Activated CD4-positive, CD25-positive, alpha-beta regulatory T cell treated with anti-CD3 and anti-CD28 coated beads, Interleukin-2, amount 50 U/mL, for 24 hours (primary cell): ENCODE measurements at places on chromosomes 12 and 14.

- ATAC-seq, result no peak
Observed at GRCh38 chr12:38149395-38150073, 167.0 kb upstream of the ALG10B start.

- ATAC-seq, result no peak
Observed at GRCh38 chr14:100007254-100007653, 58.0 kb upstream of the EVL start.

- ATAC-seq, result peak; percentile 98
Observed at GRCh38 chr14:67487937-67488893, at the start of gene TMEM229B. Gene TMEM229B (minus strand): TSS chr14:67488721. CDS start chr14:67473923, 14,798 bp downstream.

- ATAC-seq, result no peak
Observed at GRCh38 chr14:105309371-105309770, 5.2 kb upstream of the PACS2 start.

DNA sequence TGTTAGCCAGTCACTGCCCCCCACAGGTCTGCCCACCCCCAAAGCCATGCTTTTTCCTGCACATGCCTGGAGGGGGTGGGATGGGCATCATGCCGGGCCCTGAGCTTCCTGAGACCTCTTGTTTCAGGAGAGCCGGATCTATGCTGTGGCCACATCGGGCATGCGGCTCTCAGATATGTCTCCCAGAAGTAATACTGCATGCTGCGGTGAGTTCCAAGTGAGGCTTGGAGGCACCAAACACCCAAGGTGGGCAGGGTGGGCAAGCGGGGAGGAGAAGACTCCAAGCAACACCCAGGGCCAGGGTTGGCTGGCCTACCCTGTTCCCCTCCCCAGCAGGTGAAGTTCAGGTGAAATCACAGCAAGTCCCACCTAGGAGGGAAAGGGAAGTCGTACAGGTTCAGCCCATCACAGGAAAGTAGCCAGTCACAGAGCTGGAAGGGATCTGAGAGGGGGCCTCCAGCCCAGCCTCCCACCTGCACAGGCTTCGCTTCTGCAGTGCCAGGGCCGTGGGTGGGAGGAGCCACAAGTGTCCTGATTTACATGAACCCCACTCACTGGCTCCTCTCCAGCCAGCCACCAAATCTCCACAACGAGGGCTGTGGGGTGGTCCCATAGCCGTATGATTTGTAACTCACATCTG, 30.9 kb downstream of the PIGH start:
- no peak for ATAC-seq

DNA sequence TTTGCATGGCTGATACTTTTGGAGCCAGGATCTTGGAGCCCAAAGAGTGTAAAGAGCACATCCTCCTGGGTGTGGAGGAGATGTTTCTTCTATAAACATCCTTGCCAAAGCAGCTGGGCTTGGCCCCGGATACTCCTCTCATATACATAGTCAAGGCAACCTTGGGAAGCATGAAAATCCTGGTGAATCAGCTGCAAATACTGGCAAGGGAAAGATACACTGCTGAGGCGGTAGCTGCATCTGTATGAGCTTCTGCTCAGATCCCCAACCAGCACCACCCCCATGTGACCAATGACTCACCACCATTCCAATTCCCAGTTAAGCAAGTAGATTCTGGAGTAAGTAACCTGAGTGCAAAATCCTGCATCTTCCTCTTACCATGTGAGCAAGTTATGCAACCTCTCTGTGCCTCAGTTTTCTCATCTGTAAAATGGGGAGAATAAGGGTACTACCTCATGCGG, 567.4 kb downstream of the MED13L start:
- no peak for ATAC-seq

- ATAC-seq, result no peak
Observed at GRCh38 chr14:98370352-98370751, 901.6 kb downstream of the BCL11B start.

DNA sequence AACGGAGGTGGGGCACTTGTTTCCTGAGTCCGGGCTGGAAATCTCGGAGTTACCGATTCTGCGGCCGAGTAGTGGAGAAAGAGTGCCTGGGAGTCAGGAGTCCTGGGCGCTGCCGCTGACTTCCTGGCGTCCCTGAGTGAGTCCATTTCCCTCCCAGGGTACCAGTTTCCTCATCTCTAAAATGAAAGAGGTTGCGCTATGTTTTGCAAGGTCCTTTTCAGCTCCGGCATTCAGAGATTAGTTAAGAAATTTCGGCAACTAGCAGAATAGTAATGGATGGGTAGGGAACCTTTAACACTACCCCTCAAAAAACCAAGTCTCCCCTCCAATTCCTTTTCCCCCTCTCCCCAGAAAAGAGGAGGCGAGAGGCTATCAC, 724 bp downstream of the BLOC1S1 start:
- no peak for ATAC-seq

- no peak for ATAC-seq
Observed at GRCh38 chr12:93705237-93705636, 28.1 kb downstream of the CRADD start.

GRCh38 chr14:28766469-28766955, at the start of gene FOXG1:
Gene FOXG1 (plus strand): TSS chr14:28766787. CDS start chr14:28767280, 493 bp downstream.
- ATAC-seq, result no peak

DNA sequence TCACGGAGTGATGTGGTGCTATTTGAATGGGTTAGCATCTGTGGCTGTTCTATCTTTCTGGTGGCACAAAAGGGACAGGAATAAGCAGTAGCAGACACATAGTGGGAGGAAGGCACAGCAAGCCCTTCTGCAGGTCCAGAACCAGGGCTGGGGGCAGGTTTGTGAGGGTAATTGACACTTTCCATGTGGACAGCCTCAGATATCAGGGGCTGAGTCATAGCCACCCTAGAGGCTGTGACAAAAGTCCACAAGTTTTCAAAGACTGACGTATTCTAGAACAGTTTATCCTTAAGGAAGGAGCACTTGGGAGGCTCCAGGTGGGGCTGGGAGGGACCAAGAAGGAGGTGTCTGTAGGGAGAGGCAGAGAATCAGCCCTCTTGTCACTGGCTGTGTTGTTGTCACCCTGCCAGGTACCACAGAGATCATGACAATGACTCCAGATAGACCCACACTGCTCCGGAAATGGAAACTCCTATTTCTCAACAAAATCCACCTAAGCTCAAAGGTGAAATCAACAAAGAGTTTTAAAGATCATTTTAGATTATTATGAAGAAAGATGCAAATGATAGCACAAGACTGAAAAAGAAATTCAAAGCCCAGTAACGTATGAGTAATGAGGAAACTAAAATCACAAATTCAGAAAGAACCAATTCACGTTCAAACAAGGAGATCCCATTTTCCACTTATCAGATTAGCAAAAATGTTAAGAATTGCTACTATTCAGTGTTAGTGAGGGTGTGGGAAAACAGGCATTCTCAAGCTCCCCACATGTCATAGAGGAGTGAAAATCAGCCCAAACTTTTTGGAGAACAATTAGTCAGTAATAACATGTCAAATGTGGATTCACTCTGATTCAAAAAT, 48.3 kb downstream of the NFKBIA start:
- ATAC-seq, result peak; percentile 87

- no peak for ATAC-seq
Observed at GRCh38 chr12:42019746-42020145, 124.9 kb downstream of the GXYLT1 start.

DNA sequence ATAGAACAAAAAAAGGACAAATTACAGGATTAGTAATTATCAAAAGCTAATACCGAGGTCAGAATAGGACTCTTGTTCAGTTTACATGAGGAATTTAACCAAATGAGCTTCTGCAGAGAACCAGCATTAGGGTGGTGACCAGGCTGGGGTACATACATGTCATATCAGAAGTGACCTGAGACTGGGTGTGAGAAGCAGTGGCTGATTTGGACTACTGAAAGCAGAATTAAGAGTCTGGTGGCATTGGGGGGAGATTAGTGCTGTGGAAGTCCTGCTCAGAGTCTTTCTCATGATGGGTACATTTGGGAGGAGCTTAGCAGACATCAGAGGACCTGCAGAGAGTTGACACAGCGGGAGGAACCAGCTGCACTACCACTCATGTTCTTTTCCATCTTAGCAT, 21.7 kb downstream of the TRAF3 start:
- ATAC-seq, result no peak

DNA sequence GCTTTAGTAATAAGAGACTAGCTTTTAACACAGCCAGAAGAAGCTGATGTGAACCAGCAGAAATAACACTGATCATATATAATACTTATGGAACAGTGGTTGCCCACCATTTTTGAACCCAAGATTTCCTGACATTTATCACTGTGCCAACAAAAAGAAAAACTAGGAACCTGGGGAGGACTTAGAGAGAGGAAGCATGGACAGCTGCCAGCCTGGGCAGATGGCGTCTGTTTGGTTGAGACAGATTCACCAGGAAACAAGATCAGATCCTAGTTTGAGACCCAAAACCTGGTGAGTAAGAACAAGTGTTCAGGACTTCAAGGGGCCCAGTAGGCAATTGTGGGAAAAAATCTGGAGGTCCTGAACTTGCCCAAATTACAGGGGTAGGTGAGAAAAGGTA, 95.3 kb downstream of the BICD1 start:
- ATAC-seq, result no peak

DNA sequence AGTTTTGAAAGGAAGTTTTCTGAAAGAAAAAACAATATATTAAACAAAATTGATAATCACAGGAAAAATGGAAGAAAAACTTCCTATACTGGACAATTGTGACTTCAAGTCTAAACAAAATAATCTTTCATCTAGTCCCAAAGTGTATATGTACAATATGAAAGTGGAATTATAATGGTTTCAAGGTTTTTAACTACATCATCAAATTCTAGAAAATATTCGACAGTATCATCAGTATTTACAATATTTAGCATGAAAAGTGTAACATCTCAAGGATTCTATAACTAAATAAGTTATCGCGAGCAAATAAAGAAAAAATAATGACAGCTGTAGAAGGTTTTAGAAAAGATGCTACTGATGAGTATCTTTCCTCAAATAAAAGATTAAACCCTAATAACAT, 310.9 kb upstream of the LRFN5 start:
- ATAC-seq, result no peak

DNA sequence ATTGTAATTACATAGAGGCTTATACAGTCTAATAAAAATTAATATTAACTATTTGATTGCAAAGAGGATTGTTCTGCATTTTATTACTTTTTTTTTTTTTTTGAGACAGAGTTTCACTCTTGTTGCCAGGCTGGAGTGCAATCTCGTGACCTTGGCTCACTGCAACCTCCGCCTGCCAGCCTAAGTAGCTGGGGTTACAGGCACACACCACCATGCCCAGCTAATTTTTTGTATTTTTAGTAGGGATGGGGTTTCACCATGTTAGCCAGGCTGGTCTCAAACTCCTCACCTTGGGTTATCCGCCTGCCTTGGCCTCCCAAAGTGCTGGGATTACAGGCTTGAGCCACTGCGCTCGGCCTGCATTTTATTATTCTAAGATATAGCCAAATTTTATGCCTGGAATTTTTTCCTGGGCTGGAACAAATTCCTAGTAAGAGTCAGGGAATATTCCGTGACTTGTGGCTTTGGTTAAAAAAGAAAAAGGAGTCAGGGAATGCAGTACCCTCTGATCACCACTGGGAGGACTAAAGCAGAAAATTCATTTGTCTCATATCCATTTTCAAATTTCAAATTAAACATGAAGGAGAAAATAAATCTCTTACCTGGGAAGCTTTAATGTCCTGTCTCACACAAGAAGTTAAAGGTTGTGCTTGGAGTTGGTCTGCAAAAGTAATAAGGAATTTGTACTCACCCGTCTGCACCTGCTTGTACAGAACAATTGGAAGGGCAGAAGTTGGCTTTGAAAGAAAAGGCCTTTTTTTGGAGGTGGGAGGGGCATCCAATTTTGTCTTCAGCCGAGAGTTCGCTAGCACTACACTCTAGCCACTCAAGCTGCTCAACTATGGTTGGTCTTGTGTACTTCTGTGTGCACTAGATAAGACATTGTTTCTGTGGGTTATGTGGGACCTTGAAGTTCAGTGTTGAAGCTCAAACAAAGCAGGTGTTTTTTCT, 8.7 kb downstream of the MARK3 start:
- ATAC-seq, result no peak

GRCh38 chr12:113908584-113909100, 57.5 kb downstream of the RBM19 start:
- ATAC-seq, result no peak

GRCh38 chr12:53736592-53736991, 9.3 kb upstream of the CALCOCO1 start:
- ATAC-seq, result no peak
